ENCODE measurements at places on chromosomes 16 and 17.

GRCh38 chr17:258906-259305 is 77.5 kb upstream of the DOC2B start:
- DNase-seq: no peak

DNA sequence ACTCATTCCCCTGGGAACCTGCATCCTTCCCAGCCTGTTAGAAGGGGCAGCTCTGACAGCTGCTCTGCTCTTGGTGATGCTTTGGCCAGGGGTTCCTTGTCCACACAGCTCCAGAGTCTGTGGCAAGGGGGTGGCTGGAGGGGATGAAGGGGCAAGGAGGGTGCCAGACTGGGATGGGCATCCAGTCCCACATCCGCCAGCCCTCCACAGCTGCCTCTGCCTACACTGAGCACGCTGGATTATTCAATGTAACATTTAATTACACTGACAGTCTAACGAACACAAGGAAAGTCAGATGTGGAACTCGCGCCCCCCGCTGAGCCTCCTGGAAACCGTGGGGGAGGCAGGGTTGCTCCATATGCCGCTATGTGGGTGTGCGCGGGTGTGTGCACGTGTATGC is 101.1 kb downstream of the C16orf78 start:
- DNase-seq: no peak

- DNase-seq: no peak
Observed at GRCh38 chr16:4443271-4443670, 17.6 kb downstream of the DNAJA3 start.

GRCh38 chr16:12695454-12695853 is 108.2 kb downstream of the CPPED1 start:
- no peak for DNase-seq

GRCh38 chr17:74449306-74449705 is 17.1 kb upstream of the CD300A start:
- DNase-seq: no peak

DNA sequence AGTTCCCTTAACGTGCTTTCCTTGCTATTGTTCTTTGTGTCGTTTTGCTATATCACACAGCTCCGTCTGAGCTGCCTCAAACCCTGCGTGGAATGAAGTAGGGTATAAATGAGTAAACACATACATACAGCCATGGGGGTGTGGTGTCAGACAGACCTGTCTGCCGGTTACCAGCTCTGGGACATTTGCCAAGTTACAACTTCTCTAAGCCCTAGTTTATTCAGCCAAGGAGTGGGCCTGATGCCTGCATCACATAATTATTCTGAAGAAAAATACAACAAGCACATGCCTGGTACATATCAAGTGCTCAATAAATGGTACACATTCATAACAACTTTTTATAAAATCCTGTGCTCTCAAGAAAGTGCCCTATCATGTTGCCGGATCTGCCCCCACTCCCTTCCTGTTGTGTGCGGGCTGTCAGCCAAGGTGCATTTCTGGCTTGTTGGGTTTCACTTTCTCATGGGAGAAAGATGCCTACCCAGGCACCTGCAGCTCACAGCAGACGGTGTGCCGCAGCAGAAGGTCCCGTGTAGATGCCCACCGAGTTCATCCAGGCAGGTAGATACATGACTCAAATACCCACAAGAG is 30.5 kb downstream of the SMPD3 start:
- DNase-seq: peak; percentile 69

GRCh38 chr16:89700649-89701424 is 668 bp downstream of the SPATA2L start:
- no peak for DNase-seq

DNA sequence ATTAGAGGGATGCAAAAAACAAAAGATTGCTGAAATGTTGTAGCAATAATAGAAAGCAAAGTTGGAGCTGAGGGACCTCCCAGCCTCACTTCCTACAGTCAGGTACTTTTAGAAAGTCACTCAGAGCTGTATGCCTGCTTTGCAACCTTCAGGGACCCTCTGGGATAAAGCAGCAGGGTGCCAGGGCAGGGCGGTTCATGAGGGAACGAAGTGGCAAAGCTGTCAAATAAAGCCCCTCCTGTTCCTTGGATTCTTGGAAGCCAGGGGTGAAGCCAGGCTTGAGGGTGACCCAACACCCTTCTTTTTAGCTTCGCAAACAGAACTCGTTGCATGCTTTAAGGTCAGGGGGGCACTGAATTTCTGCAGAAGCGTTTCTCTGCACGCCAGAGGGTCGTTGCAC is 767 bp downstream of the ATP2C2 start:
- DNase-seq: no peak

DNA sequence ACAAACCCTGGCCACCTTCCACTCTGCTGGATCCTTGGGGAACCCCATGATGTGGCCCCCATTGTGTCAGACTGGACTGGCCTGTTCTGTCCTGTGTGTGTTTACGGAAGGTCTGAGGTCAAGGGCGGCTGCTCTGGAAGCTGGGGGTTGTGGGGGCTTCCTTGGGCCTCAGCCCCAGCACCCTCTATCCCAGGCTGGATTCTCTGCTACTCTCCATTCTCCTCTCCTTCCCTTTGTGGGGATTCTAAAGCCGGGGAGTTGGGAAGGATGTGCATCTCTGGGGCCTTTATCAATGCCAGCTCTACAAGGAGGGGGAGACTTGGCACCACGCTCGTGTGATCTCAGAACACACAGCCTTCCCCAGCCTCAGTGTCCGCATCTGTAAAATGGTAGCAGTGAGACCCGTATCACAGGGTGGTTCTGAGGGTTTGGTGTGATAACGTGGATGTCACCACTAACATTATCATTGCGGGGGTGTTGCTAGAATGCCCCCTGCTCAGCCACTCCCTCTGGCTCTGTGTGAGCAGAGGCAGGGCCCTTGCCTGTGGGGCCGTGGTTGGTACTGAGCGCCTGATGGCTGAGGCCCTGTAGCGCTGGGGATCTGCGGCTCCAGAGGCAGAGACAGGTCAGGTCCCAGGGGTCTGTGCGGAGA is 18.1 kb downstream of the ADGRG1 start:
- no peak for DNase-seq

DNA sequence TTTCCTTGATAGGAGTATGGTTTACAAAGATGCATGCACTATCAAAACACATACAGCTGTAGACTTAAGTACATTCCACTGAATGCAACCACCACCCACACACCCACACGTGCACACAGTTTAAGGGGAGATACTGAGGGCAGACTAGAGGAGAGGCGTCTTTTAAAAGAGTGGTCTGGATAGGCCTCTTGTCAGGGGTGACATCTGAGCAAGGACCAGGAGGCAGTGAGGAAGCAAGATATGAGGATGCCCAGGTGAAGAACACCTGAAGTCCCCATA is 12.6 kb downstream of the MPHOSPH6 start:
- DNase-seq: no peak

DNA sequence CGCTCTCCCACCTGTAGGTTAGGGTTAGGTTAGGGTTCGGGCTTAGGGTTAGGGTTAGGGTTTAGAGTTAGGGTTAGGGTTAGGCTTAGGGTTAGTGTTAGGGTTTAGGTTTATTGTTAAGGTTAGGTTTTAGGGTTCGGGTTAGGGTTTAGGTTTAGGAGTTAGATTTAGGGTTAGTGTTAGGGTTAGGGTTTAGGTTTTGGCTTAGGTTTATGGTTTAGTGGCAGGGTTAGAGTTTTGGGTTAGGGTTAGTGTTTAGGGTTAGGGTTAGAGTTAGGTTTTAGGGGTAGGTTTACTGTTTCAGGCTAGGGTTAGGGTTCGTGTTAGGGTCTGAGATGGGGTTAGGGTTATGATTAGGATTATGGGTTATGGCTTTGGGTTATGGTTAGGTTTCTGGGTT is 31.6 kb upstream of the ZCCHC14 start:
- DNase-seq: no peak

- no peak for DNase-seq
Observed at GRCh38 chr16:933581-933980, 37.2 kb downstream of the LMF1 start.

GRCh38 chr17:70080541-70081347 is 5.7 kb downstream of the KCNJ16 start:
- DNase-seq: no peak

DNA sequence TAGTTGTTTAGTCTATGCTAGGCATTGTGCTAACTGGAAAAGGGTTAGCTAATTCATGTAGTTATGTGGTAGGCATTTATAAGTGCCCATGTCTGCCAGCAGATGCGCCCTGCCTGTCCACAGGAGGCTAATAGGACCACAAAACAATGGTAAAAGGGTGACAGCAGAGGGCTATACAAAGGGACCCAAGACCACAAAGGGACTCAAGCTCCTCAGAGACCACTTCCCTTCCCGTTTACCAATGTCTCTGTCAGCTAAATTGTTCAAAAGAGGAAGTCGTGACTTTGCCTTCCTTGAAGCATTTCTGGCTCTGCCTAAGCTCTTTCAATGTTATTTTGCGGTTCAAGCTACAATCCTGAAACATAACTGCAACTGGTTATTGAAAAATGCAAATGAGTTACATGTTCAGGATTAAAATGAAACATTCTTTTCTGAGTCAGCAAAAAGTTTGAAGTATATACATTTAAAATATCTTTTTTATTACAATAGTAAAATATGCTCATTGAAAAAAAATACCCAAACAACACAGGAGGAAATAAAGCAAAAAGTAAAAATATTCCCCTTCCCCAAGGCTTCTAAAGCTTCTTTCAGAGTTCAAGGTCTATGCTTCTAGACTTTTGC is 149.2 kb downstream of the MAF start:
- DNase-seq: peak; percentile 15

- DNase-seq: no peak
Observed at GRCh38 chr16:10957771-10958482, 13.6 kb downstream of the CLEC16A start.

GRCh38 chr17:17028059-17028877 is 14.0 kb upstream of the MPRIP start:
- no peak for DNase-seq

DNA sequence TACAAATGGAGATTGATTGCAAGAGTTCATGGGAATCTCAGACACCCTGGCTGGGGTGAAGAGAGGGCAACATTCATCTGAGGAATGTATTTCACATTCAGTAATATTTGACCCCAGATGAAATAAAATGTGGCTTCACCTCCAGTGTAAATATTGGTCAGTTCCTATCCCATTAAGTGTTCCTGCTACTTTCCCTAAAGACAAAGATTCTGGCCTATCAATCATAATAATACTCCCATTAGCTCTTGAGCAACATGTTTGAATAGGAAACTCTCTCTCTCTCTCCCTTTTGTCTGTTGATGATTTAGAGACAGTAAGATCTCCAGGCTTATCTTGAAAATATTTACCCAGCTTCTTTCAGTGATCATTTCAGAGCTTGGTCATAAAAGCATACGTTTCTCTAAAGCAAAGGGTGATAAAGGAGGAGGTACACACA is 70.1 kb downstream of the KCNJ2 start:
- no peak for DNase-seq

DNA sequence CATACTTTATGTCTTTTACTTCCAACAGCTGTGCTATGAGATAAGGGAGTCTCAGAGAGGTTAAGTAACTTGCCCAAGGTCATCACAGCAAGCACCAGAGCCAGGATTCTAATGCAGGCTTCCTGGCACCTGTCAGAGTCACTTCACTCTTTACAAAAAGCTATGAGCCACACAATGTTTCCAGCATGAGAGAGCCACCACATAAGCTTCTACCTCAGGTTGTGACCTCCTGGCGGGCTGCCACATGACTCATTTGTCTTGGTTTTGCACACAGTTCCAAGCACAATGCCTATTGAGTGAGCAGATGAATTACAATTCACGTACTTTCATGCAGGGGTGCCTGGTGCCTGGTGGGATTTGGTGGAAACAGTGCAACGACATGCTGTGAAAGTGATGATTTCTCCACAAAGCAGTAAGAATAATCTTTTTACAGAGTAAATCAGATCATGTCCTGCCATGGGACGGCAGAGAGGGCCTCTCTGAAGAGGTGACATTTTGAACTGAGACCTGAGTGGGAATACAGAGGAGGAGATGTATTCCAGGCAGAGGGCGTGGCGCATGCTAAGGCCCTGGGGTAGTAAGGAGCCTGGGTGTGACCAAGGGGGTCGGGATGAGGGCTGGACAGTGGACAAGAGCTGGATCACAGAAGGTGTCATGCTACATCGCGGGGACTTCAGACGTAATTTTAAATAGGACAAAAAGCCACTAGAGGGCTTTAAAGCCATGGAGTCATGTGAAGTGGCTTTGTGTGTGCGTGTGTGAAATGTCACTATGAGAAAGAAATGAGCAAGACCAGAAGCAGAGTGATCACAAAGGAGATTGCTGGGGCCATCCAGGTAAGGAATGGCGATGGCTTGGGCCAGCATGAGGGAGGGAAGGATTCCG is 53.4 kb downstream of the CACNG3 start:
- DNase-seq: peak; percentile 28

GRCh38 chr16:8632675-8633182 is 11.2 kb downstream of the METTL22 start:
- no peak for DNase-seq

DNA sequence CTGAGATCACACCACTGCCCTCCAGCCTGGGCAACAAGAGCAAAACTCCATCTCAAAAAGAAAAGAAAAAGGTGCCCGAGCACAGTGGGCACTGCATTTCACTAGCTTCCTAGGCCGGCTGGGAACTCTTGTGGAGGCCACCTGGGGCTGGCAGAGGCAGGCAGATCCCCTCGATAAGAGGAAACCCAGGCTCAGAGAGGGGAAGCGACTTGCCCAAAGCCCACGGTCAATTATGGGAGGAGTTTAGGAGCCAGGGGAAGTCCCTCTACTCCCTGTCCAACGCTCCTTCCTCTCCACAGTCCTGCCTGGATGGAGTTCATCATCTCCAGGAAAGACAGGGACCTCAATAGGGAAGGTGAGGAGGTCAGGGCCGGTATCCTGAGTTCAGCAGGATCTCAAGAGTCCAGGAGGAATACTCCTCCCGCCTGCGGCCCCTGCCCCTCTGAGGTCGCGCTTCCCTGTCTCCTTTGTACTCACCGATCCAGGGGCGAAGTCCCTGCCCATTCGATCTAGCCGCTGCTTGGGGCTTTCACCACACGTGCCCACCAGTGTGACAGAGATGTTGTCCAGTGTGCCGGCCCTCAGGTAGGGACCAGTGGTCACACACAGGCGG is 841 bp downstream of the ALOXE3 start:
- no peak for DNase-seq

DNA sequence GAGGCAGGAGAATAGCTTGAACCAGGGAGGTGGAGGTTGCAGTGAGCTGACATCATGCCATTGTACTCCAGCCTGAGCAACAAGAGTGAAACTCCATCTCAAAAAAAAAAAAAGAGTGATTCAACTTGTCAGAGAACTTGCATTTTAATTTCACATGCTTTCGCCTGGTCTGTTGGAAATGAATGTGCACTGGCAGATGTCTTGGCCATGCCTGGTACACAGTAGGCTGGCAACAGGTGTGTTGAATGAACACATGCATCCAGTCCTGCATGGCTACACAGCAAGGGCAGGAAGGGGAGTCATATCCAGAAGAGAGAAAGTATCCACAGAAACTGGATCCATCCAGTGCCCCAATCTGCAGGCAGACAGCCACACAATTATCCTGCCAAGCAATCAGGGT is 11.5 kb downstream of the COG4 start:
- DNase-seq: no peak

All from NAMALWA (cell line).